Activated CD8-positive, alpha-beta memory T cell treated with anti-CD3 and anti-CD28 coated beads, Interleukin-2, amount 50 U/mL, for 4 hours (primary cell): ENCODE measurements at places on chromosomes 5 and 9.

- no peak for DNase-seq
These were observed 363.5 kb downstream of the CDH9 start for GRCh38 chr5:26674846-26675245.

DNA sequence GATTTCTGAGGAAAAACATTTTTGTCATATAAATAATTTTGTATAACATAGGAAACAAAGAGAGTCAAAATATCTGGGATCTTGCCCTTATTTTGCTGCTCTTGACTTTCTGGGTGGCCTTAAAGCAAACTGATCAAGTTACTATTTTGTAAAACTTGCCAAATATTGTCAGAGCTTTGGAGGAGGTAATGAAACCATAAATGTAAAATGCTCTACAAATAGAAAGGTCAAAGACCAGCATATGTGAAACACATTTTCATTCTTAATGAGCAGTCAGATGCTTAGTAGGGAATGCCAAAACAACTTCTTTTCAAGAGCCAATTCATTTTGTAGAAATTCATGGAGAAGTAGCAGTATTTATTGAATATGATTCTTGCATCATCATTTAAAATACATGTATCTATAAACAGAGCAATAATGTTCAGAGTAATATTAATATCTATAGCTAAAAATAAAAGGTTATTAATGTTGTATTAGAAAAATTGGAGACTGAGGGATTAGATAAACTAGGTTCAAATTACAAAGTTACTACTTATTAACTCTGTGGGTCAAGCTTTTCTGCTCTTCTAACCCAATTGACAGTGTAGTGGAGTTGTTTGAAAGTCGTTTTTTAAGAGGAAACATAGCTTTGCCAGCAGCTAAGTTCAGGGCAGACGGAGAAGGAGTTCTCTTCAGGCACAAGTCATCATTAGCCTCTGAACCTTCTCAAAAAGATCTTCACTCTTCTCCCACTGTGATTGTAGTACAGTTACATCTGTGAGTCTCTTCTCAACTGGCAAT, 2053.1 kb downstream of the EFNA5 start:
- no peak for DNase-seq

GRCh38 chr9:134975253-134975652, 57.5 kb upstream of the FCN1 start:
- no peak for DNase-seq

DNA sequence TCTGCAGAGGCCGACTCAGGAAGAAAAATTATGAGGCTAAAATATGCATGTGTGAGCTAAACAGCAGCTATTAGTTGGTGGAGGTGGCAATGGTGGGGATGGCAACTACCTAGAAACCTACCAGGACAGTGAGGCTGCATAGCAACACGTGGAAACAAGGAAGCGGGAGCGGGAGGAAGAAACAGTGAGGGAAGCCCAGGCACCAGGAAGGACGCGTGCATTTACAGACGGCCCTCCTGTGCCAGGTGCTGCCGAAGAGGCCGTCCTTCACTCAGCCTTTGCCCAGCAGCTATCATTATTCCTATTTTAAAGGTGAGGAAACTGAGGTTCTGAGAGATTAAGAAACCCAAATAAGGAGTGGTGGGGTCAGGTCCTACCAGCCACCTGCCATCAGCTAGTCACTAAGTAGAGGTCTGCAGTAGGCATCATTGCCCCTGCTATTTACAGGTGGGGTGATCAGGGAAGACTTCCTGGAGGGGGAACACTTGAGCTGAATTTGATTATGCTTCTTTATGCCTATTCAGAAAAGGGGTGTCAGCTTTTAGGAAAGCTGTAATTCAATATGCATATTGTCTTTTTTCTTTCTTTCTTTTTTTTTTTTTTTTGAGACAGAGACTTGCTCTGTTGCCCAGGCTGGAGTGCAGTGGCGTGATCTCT, 125.3 kb downstream of the CRB2 start:
- no peak for DNase-seq

GRCh38 chr5:16909464-16909863, 26.6 kb downstream of the MYO10 start:
- DNase-seq = no peak

DNA sequence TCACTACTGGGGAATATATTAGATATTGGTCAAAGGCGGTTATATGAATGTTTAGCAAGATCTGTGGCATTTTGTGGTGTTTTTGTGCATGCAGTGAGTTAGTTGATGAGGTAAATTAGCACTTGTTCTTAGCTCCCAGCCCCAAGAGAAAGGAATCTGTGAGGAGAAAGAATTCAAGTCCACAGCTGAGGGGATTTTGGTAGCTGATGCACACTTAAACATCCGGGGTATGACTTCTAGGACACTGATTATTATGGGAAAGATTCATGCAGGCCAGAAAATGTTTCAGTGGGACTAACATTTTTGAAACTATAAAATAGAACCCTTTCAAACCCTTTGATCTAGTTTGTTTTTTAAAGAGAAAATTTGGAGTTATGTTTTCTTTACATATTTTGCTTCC, 118.2 kb upstream of the RPS23 start:
- DNase-seq = no peak

DNA sequence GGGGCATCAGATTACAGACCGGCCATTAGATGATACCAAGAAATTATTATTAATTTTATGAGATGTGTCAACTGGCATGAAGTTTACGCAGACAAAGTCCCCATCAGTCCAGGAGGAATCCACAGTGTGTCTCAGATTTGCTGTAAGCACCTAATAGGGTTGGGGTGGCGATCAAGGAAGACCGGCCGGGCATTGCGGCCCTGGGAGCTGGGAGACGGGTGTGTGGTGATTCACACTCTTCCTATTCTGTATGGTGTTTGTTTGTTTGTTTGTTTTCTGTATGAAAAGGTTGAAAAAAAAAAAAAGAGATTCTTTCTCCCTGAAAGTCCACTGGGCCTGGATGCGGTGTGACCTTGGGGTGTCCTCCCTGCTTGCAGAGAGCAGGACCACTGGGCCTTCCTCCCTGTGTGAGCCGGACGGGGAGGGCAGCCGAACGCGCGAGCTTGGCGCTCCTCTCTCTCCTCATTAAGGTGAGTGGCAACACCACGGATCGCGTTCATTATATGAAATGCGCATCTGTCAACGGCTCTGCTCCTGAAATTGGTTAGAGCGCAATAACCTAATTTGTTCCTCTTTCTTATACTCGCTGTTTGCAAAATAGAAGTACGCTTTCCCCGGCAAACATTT, 15.1 kb downstream of the RASGEF1C start:
- DNase-seq = no peak

GRCh38 chr5:849651-850301, 1.0 kb downstream of the ZDHHC11 start:
- DNase-seq = no peak

GRCh38 chr9:23731353-23731752, 94.7 kb downstream of the ELAVL2 start:
- DNase-seq = no peak
